ENCODE measurements at places on chromosomes 16 and 17. TPM values are rescaled to one million over a fixed set of nuclear protein-coding genes. Genes with fewer than 3 reads are reported as not detected.

Gene CD300A
- 1.6 TPM for total RNA-seq

Gene CHST5
- total RNA-seq: 0.07 TPM

Gene OMG
- total RNA-seq: not detected

Gene MYH10
- total RNA-seq: 60.7 TPM

Gene TBC1D28
- total RNA-seq: not detected

Gene MYL4
- not detected for total RNA-seq

Gene CHST6
- total RNA-seq: 65.8 TPM

Gene LGALS9B
- total RNA-seq: not detected

Gene CHP2
- not detected for total RNA-seq

Gene IKZF3
- 2.2 TPM for total RNA-seq

Gene SMIM22
- 1.9 TPM for total RNA-seq

Gene ALDH3A1
- 2.3 TPM for total RNA-seq

Gene PPP1R27
- 0.46 TPM for total RNA-seq

Gene KRTAP3-1
- total RNA-seq: not detected

DNA sequence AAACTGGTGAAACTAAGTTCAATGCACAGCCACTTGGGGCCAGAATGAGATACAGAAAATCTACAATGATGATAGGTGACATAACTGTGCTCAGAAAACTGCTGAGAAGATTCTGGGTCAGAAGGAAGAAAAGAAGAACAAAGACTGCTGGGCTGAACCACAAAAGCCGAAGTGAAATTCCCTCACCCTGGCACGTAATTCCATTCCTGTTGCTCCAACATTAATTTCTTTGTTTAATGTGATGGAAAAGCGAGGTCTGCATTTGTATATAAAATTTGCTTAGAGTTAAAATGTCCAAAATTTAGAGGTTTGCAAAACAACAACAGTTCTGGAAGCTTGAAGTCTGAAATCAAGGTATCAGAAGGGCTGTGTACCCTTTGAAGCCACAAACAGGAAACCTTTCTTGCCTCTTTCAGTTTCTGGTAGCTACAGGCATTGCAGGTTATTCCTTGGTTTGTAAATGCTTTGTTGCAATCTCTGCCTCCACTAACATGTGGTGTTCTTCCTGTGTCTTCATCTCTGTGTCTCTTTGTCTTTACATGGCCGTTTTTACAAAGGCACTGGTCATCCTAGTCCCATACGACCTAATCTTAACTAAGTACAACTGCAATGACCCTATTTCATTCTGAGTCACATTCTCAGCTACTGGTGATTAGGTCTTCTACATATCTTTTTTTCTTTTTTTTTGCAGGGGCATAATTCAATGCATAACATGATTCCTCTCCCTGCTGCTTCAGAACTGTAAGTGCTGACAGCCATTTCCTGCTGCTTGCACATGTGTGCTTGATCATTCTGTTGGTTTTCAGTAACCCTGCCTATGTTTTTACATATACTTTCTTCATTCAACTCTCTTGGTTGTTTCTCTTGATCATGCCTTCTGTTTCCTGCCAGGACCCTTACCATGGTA lies 603.0 kb upstream of the CDH8 start:
- no peaks in the 10 kb centered on the region for H3K36me3 ChIP-seq
- no peak overlapping the region for H3K27ac ChIP-seq
- no peak overlapping the region for H3K4me3 ChIP-seq
- H3K27me3 ChIP-seq: no peaks in the 10 kb centered on the region
- DNase-seq: no peak

GRCh38 chr16:367333-367903 lies 2.9 kb downstream of the MRPL28 start:
- no peak overlapping the region for H3K4me3 ChIP-seq
- peaks cover 6% of the 10 kb centered on the region for H3K4me1 ChIP-seq
- H3K27ac ChIP-seq: no peak overlapping the region
- H3K27me3 ChIP-seq: no peaks in the 10 kb centered on the region
- no peak for DNase-seq

- no peaks in the 10 kb centered on the region for H3K36me3 ChIP-seq
- no peak overlapping the region for H3K4me3 ChIP-seq
- H3K4me1 ChIP-seq: no peaks in the 10 kb centered on the region
- H3K27ac ChIP-seq: no peak overlapping the region
- DNase-seq: no peak
Observed at GRCh38 chr17:39972271-39972670, 8.3 kb upstream of the PSMD3 start.

- H3K27me3 ChIP-seq: no peaks in the 10 kb centered on the region
- peaks cover 29% of the 10 kb centered on the region for H3K4me1 ChIP-seq
- H3K4me3 ChIP-seq: no peak overlapping the region
- DNase-seq: no peak
- no peak overlapping the region for H3K27ac ChIP-seq
- no peaks in the 10 kb centered on the region for H3K36me3 ChIP-seq
Observed at GRCh38 chr17:39923836-39924690, 3.3 kb downstream of the ORMDL3 start.

GRCh38 chr17:77677211-77677610 lies 281.3 kb upstream of the TNRC6C start:
- H3K4me3 ChIP-seq: no peak overlapping the region
- no peak for DNase-seq
- H3K36me3 ChIP-seq: no peaks in the 10 kb centered on the region
- no peak overlapping the region for H3K27ac ChIP-seq

GRCh38 chr17:50348522-50349242 lies 2.8 kb downstream of the XYLT2 start:
- H3K4me1 ChIP-seq: peaks cover 14% of the 10 kb centered on the region
- H3K36me3 ChIP-seq: no peaks in the 10 kb centered on the region
- DNase-seq: peak; percentile 21
- H3K27me3 ChIP-seq: no peaks in the 10 kb centered on the region

DNA sequence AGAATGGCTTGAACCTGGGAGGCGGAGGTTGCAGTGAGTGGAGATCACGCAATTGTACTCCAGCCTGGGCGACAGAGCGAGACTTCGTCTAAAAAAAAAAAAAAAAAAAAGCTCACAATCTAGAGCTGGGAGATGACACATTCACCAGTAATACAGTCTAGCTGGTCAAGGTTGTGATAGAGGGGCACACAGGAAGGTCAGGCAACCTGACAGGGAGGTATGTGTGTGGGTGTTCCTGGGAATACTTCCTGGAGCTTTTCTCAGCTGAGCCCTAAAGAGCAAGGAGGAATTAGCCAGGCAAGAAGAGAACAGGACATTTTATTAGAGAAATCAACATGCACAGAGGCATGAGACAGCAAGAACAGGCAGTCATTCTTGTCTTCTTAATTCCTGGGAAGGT lies 216.7 kb downstream of the SHISA9 start:
- no peak overlapping the region for H3K27ac ChIP-seq
- H3K36me3 ChIP-seq: no peaks in the 10 kb centered on the region
- DNase-seq: no peak
- H3K4me1 ChIP-seq: no peaks in the 10 kb centered on the region

GRCh38 chr17:37081287-37081686 lies 132.5 kb downstream of the AATF start:
- no peaks in the 10 kb centered on the region for H3K4me1 ChIP-seq
- H3K27me3 ChIP-seq: no peaks in the 10 kb centered on the region
- DNase-seq: no peak
- H3K4me3 ChIP-seq: no peak overlapping the region
- H3K27ac ChIP-seq: no peak overlapping the region

GRCh38 chr16:4404967-4405696 lies 11.3 kb downstream of the CORO7 start:
- H3K36me3 ChIP-seq: no peaks in the 10 kb centered on the region
- no peaks in the 10 kb centered on the region for H3K27me3 ChIP-seq
- no peak overlapping the region for H3K27ac ChIP-seq
- H3K4me1 ChIP-seq: no peaks in the 10 kb centered on the region
- H3K4me3 ChIP-seq: no peak overlapping the region

DNA sequence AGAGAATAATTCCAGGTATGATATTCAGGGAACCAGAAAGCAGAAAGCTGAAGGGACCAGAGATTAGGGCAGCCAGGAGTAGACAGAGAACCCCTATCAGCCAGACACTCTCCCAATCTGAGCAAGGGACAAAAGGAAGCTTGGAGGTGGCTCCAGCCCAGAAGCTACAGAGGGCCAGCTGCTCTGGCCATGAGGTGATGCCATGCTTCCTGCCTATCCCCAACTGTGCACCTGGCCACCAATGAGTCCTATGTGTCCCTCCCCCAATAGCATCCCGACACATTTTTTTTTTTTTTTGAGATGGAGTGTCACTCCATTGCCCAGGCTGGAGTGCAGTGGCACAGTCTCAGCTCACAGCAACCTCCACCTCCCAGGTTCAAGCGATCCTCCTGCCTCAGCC lies 30.0 kb downstream of the NSMCE1 start:
- H3K27me3 ChIP-seq: no peaks in the 10 kb centered on the region
- peaks cover 69% of the 10 kb centered on the region for H3K4me1 ChIP-seq
- no peak for DNase-seq
- H3K4me3 ChIP-seq: no peak overlapping the region
- no peak overlapping the region for H3K27ac ChIP-seq

GRCh38 chr17:7897773-7898172 lies 9.2 kb downstream of the CHD3 start:
- H3K4me3 ChIP-seq: no peak overlapping the region
- H3K36me3 ChIP-seq: peaks cover 94% of the 10 kb centered on the region
- no peaks in the 10 kb centered on the region for H3K4me1 ChIP-seq
- DNase-seq: peak; percentile 50
- H3K27ac ChIP-seq: no peak overlapping the region

DNA sequence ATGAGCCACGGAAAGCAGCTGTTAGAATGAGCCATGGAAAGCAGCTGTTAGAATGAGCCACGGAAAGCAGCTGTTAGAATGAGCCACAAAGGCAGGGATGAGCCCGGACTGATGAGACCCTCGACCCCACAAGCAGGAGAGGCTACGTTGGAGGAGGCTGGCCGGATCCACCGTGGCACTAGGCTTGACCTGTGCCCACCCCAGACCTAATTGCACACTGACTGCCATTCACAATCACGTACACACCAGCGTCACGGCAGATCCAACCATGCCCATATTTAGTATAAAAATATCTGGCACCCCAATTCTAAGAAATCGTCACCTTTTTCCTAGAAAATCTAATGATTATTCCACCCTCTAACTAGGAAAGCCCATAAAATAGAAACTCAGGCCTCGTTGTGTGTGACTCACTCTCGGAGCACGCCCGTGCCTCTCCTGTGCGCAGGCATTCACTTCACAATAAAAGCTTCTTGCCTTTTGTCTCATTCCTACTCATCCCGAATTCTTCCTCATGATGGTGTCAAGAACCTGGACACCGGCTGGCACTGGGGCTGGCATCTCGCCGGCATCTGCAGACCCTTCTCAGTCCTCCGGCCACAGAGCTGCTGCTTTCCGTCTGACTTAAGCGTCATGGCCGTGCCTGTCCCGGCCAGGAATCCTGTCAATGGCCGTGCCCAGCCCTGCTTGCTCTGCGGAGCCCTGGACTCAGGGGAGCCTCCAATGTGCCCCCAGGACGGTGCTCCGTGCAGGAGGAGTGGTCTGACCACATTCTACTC lies 5.5 kb upstream of the SECTM1 start:
- H3K27me3 ChIP-seq: no peaks in the 10 kb centered on the region
- H3K27ac ChIP-seq: peak overlapping the region; percentile 71
- peaks cover 17% of the 10 kb centered on the region for H3K4me1 ChIP-seq
- H3K4me3 ChIP-seq: no peak overlapping the region
- peak; percentile 80 for DNase-seq

- H3K27me3 ChIP-seq: no peaks in the 10 kb centered on the region
- no peaks in the 10 kb centered on the region for H3K36me3 ChIP-seq
- DNase-seq: no peak
- H3K4me1 ChIP-seq: no peaks in the 10 kb centered on the region
- no peak overlapping the region for H3K27ac ChIP-seq
Observed at GRCh38 chr16:59173408-59173831, 439.3 kb upstream of the GOT2 start.

DNA sequence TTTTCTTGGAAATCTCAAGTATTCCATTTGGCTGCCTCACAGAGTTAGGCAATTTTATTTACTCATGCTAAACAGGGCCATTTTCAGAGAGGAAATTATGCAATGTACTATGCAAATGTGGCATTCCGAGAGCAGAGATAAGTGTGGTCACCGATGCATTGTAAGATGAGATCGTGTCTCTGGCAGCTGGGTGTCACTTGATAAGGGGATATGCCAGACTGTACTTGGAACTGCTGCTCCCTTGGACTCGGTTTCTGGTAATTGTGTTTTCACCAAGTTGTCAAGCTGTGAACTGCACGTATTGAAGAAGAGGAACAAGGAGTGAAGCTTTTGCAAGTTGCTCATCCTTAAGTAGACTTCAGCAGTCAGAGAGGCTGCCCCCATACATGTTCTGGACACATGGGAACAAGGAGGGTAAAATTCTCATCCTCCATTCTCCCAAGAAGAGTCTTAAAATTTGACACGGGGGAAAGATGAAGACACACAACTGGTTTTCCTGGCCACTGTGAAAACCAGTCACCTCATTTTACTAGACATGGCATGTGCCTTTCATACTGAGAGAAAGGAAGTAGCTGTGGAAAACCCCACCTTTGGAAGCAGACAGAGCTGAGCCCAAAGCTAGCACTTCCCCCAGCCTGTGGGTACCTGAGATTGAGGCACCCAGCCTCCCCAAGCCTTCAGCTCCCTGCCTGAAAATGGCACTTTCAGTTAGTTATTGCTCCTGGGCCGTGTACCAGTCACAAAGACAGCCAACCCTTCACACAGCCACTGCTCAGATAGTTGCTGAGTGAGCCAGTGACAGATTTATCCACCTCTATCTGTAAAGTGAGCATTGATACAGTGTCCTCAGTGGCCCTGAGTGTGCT lies 150.7 kb downstream of the SOCS1 start:
- H3K27me3 ChIP-seq: no peaks in the 10 kb centered on the region
- peaks cover 37% of the 10 kb centered on the region for H3K4me1 ChIP-seq
- H3K27ac ChIP-seq: no peak overlapping the region
- H3K4me3 ChIP-seq: no peak overlapping the region
- DNase-seq: peak; percentile 88
- no peaks in the 10 kb centered on the region for H3K36me3 ChIP-seq

GRCh38 chr17:39318636-39319035 lies 82.8 kb downstream of the FBXL20 start:
- no peaks in the 10 kb centered on the region for H3K27me3 ChIP-seq
- H3K27ac ChIP-seq: no peak overlapping the region
- H3K36me3 ChIP-seq: no peaks in the 10 kb centered on the region
- no peak for DNase-seq
- no peak overlapping the region for H3K4me3 ChIP-seq

- peaks cover 22% of the 10 kb centered on the region for H3K4me1 ChIP-seq
- DNase-seq: peak; percentile 95
Observed at GRCh38 chr16:1375741-1376410, 24.1 kb downstream of the GNPTG start.

GRCh38 chr17:65055280-65055707 lies 1.2 kb downstream of the GNA13 start:
- H3K36me3 ChIP-seq: peaks cover 32% of the 10 kb centered on the region
- peaks cover 10% of the 10 kb centered on the region for H3K4me1 ChIP-seq
- no peak for DNase-seq

GRCh38 chr17:72697602-72698146 lies 394.8 kb downstream of the SLC39A11 start:
- H3K27ac ChIP-seq: no peak overlapping the region
- H3K27me3 ChIP-seq: no peaks in the 10 kb centered on the region
- H3K4me1 ChIP-seq: no peaks in the 10 kb centered on the region
- no peak overlapping the region for H3K4me3 ChIP-seq

DNA sequence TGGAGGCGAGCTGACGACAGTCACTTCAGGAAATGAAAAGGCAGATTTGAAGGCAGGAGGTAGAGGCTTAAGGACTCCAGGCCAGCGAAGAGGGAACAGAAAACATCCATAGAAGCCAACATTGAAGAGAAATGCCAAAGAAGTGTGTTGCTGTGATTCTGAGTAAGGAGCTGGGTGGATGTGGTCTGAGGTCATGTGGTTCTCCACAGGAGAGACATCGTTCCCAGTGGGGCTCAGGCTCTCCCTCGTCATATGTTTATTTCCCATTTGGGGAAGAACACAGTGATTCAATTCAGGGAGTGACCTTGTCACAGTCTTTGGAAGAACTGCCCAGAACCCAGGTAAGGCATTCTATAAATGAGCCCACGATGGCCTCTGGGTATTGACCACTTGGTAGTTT lies 6.6 kb upstream of the PMP22 start:
- no peak overlapping the region for H3K27ac ChIP-seq
- peaks cover 5% of the 10 kb centered on the region for H3K4me1 ChIP-seq
- H3K27me3 ChIP-seq: no peaks in the 10 kb centered on the region
